Cerebellar nuclear complex (tissue), 1 donor: ENCODE measurements at places on chromosomes 5 and 9.

- DNase-seq: no peak
These were observed 32.2 kb downstream of the IER5L start for GRCh38 chr9:129145841-129146292.

- no peak for DNase-seq
These were observed 615.0 kb upstream of the CHD1 start for GRCh38 chr5:99543841-99544240.

GRCh38 chr5:25481463-25481862 is 836.7 kb upstream of the CDH10 start:
- DNase-seq: no peak

- DNase-seq: no peak
These were observed 242.9 kb downstream of the FANCC start for GRCh38 chr9:95074632-95075031.

DNA sequence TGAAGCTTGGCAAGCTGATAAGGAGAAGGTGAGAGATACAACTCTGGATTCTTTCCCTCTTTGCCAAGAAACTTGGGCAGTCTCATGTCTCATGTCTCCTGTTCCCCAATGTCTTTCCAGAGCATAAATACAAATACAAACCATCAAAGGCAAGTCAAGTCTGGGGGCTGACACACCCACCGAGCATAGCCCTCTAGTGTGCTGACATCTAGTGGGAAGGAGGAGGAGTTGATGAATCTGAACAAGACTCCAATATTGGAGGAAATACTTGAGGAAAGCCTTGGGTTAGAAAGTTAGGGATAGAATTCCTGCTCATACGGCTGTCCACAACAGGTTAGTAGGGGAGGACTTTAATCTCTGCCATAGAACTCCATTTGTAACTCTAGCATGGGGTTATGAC is 8.6 kb downstream of the MLANA start:
- DNase-seq: no peak

- DNase-seq: no peak
These were observed 343.2 kb downstream of the ACTL7B start for GRCh38 chr9:108512426-108513173.

DNA sequence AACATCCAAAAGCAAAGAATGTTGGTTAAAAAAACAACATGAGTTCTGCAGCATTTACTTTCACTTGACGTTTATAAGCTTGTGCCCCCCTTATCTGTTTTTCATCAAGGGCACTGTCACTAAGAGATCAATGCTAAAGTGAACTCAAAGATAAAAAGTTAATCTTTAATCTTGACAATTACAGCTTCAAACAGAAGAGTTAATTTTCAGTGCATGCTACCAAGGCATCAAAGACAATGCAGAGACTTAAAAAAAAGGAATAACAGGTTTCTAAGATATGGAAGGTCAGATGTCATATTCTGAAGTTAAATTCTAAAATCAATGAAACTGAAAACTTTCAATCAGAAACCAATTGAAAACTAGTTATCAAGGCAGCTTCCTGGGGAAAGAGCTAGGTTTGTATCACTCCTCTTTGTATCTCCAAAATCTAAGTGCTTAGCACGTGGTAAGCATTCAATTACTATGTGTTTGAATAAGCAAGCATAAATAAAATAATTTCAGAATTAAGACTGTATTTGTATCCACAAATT is 37.6 kb downstream of the TMEM245 start:
- DNase-seq: no peak

GRCh38 chr5:110250755-110251154 is 475.7 kb downstream of the TMEM232 start:
- no peak for DNase-seq

DNA sequence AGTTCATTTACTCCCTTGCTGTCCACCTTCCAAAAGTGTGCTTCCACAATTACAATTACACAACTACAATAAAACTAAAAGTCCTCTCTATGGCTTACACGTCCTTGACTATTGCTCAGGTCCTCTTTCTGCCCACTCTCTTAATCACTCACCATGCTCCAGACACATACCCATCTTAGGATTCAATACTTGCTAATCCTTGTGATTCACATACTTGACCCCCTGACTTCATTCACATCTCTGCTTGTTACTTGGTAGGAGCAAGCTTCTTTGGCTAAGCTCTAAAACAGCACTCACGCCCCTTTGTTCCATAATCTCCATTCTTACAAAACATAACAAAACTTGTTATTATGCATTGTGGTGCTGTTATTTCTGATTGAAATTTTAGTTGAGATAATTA is 215.8 kb downstream of the EDIL3 start:
- no peak for DNase-seq

GRCh38 chr9:134640506-134641172 is 964 bp upstream of the COL5A1 start:
- no peak for DNase-seq

DNA sequence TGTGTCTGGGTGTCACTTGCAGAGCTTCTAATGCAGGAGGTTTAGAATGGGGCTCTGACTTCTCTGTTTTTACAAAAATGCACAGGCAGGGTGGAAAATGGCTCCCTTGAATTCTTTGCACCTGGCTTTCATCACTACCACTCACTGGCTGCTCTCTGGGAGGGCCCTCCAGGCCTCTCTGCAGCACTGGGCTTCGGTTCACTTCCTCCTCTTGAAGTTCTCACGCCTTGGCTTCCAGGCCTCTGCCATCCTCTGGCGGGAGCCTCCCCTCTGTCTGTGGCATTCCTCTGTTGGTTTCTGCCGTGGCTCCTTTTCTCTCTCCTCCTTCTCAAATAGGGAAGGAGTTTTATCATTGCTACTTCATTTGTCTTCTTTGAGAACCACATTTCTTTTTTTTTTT is 2.8 kb upstream of the PRLR start:
- DNase-seq: no peak

GRCh38 chr5:116778032-116778431 is 203.4 kb upstream of the SEMA6A start:
- DNase-seq: no peak

GRCh38 chr9:124038790-124039633 is 27.4 kb downstream of the LHX2 start:
- DNase-seq: no peak

DNA sequence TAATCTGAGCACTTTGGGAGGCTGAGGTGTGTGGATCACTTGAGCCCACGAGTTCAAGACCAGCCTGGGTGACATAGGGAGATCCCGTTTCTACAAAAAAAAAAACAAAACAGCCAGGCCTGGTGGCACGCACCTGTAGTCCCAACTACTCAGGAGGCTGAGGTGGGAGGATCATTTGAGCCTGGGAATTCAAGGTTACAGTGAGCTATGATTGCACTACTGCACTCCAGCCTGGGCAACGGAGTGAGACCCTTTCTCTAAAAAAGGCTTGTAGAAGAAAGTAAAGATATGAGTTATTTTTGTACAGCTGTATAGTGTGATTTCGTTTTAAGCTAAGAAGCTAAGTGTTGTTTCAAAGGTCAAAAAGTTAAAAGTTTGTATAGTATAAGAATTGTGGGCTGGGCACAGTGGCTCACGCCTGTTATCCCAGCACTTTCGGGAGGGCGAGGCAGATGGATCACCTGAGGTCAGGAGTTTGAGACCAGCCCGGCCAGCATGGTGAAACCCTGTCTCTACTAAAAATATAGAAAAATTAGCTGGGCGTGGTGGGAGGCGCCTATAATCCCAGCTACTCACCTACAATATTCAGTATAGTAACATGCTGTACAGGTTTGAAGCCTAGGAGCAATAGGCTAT is 18.8 kb downstream of the UBE2R2 start:
- DNase-seq: no peak

DNA sequence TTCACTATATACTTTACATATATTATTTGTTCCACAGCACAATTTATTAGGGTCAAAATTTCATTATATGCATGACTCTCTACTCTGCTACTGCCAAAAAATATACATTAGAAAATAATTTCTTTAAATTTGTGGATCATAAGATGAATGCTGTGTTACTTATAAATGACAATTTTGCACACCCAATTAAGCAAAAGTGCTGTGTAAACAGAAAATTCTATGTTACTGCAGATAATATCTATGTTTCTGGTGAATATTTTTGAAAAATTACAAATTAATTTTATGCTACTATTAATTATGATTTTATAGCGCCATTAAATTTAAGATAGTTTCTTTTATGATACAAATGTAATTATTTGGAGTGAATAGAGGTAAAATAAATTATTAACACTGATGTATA is 59.8 kb upstream of the GABRA6 start:
- DNase-seq: no peak

GRCh38 chr5:132669966-132670882 is 3.6 kb upstream of the IL4 start:
- DNase-seq: no peak

GRCh38 chr5:158378931-158379330 is 520.0 kb upstream of the CLINT1 start:
- no peak for DNase-seq

DNA sequence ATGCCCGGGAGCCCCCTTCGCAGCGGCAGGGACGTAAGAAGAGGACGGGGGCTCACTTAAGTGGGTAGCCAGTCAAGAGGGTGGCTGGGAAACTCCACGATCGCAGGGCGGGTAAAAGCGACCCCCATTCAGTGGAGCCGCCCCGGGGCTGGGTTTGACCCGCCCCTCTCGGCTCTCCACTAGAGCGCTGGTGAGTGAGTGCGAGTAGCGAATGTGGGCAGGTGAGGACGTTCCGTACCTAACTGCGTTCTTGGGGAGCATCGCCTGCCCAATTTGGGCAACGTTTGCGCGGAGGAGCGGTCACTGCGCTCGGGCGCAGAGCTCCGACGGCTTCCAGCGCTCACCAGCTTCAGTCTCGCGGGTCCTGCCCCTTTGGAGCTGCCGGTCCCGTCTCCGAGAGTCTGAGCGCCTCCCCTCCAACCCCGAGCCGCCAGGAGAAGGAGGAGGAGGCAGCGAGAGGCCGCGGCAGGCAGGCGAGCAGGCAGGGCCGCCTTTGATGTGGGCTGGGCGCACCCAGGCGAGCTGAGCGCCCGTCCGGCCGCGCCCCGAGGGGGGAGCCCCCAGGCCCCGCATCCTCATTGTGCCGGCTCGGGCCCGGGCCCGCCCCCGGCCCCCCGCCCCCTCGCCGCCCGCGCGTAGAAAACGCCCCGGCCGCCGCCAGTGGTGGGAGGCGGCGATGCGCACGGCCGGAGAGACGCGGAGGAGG is at the start of gene FGF18:
Gene FGF18 (plus strand): TSS at position 666 of the 706 bp plus-strand sequence. CDS start 553 bp downstream, outside the sequence.
- no peak for DNase-seq

GRCh38 chr5:141319202-141319601 is 1.4 kb downstream of the TAF7 start:
- DNase-seq: no peak

- no peak for DNase-seq
These were observed 155.0 kb downstream of the MAN2A1 start for GRCh38 chr5:109844695-109845094.

GRCh38 chr5:2995667-2996066 is 244.2 kb upstream of the IRX2 start:
- DNase-seq: no peak

GRCh38 chr5:68053202-68053601 is 162.4 kb upstream of the PIK3R1 start:
- DNase-seq: no peak

GRCh38 chr5:146173597-146173996 is 8.9 kb downstream of the LARS1 start:
- DNase-seq: no peak

DNA sequence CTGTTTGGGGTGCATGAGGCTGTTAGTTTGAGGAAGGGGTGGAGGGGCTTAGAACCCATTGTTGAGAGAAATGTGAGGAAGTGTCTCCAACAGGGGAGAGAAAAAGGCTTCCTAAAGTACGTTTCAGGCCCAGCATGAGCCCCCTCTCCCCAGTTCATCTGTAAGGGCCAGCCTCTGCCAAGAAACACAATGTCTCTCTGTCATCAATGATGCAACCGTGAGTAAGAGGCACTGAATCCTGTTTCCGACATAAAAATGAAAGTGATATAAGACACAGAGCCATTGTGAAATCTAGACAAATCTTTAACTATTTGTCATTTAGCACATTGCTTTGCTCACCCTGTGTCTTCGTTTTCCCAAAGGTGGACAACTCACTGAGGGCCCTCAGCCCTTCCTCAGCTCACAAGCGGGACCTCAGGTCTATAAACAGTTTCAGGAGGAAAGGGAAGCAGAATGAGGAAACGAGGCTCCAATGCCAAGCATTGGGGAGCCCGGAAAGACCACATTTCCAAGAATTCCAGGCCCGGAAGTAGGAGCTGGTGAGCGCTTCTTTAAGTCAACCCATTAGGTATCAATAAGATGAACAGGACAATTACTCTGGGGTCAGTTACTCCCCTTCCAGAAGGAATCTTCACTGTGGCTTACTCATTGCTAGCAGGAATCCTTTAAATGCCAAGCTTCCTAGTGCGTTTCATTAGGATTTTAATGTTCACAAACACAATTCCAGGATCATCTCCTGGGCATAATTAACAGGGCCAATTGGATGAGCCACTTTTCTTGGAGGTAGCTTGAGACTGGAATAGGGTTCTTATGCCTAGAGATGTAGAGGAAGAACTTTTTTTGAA is 59.0 kb upstream of the KLF4 start:
- DNase-seq: no peak

GRCh38 chr5:5804478-5805233 is 382.2 kb downstream of the ICE1 start:
- DNase-seq: no peak

DNA sequence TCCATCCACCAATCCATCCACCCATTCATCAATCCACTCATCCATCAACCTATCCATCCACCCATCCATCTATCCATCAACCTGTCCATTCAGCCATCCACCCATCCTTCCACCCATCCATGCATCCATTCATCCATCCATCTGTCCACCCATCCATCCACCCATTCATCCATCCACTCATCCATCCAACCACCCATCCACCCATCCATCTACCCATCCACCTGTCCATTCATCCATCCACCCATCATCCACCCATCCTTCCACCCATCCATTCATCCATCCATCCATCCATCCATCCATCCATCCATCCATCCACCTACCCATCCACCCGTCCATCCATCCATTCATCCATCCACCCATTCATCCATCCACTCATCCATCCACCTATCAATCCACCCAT is 195.8 kb downstream of the NXNL2 start:
- no peak for DNase-seq

DNA sequence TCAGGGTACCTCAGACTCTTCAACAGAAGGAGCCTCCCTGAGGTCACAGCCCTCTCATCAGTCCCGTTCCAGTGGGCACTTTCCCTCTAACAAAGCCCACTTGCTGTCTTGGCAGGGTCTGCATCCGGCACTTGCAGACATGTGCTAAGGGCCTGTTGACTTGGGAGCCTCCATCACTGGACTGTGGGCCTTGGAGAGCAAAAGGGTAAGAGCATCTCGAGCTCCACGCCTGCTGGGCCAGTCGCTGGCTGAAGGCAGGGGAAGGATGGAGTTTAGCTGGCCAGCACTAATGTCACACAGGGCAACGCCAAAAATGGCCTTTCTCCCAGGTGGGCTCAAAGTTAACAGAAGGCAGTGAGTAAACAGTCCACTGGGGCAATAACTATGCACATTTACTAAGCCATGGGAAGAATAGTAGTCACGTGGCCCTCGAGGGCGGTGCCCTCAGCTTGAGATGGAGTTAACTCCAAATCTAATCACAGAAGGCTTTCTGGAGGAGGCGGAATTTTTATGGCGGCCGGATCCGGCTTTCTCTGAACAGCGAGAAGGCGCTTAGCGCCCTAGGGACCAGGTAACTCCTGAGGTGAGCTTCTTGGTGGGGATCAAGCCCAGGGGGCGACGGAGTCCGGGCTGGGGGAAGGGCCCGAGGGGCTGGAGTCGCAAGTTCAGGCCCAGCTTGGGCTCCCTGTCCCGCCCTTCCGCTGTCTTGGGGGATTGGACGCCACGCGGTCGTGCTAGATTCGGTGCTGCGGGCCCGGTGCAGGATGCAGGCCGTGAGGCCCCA is 2.0 kb upstream of the NSD1 start:
- no peak for DNase-seq
